ENCODE measurements at places on chromosomes 6 and 20.

GRCh38 chr20:23094213-23094896 is 8.2 kb upstream of the CD93 start:
- DNase-seq: no peak

DNA sequence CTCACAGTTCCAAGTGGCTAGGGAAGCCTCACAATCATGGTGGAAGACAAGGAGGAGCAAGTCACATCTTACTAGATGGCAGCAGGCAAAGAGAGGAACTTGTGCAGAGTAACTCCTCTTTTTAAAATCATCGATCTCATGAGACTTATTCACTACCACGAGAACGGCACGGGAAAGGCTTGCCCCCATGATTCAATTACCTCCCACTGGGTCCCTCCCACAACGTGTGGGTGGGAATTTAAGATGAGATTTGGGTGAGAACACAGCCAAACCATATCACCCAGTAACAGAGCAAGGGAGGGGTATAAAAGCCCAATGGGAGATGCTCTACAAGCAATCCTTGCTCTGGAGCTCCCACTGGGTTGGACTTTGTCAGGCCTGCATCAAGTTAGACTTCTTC is 80.4 kb downstream of the JPH2 start:
- no peak for DNase-seq

GRCh38 chr6:168922436-168922835 is 331.2 kb downstream of the THBS2 start:
- DNase-seq: no peak

GRCh38 chr6:89242574-89243330 is 25.6 kb upstream of the GABRR1 start:
- DNase-seq: peak; percentile 52

DNA sequence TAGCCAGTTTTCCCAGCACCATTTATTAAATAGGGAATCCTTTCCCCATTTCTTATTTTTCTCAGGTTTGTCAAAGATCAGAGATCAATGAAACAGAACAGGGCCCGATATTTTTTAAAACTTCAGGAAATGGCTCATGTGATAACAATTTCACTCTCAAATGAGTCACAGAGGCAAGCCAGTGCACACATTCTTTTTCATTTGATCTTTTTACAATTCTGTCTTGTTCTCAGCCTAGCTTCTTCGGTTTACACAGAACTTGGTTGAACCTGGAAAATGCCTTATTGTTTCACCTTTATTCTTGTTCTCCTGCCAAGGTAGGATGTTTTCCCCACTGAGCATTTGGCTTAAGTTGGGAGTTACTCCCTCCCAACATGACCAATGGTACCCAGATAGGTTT is 258.9 kb downstream of the COL12A1 start:
- no peak for DNase-seq

GRCh38 chr6:108807928-108808327 is 40.3 kb upstream of the ARMC2 start:
- DNase-seq: no peak

GRCh38 chr6:136549300-136550044 is 750 bp downstream of the MAP7 start:
- peak; percentile 20 for DNase-seq

DNA sequence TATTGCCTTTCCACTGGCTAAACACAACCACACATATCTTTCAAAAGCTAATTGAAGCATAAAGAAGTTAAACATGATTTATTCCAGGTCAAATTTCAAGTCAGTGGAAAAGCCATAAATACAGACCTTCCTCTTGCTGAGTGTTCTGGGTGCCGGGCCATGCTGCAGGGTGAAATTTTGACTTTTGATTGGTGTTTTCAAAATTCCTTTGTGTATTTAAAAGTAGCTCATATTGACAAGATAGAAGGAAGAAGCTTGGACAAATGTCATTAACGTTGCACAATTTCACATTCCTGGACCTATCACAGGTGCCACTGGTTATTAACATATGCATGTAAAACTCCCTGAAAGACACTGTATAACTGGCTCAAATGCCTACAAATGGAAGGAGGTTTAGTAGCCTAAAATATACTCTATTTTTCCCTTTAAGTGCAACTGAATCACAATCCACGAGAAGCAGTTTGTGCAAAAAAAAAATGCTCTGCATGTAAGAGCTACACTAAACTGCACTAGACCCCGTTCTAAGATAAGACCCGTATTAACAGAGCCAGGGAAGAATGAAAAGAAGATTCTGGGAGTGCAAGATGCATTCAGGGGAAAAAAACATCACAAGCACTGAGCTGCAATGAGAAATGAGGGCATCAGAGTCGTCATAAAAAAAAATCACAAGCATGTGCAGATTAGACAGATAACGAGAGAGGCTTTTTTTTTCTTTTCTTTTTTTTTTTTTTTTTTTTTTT is 30.4 kb downstream of the ATXN1 start:
- DNase-seq: no peak

DNA sequence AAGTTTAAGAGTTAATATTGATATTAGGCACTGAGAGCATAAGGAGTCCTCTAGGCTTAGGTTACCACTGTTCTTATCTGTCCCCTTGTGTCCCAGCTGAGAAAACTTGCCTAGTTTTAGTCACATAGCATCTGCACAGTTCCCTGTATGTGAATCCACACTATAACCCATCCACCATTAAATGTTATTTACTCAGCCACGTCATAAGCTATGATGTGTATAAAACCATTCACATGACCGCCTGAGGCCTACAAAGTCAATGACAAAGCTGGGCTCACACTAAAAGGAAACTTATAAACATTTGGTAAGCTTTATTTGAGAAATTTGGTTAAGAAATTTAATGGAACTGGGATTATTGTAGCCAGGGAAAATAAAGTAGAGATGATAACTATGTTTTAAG is 59.2 kb upstream of the TFAP2D start:
- DNase-seq: no peak

GRCh38 chr20:9928281-9928737 is 89.4 kb upstream of the PAK5 start:
- no peak for DNase-seq

- peak; percentile 86 for DNase-seq
These were observed 59.9 kb downstream of the SULF2 start for GRCh38 chr20:47725248-47725973.

- no peak for DNase-seq
These were observed 31.4 kb downstream of the BCAS1 start for GRCh38 chr20:54038961-54039360.
